ENCODE measurements at places on chromosomes 2 and 18.

- DNase-seq = no peak
Observed at GRCh38 chr2:165373278-165374010, 96.1 kb upstream of the CSRNP3 start.

- no peak for DNase-seq
Observed at GRCh38 chr2:84487298-84487996, 28.4 kb upstream of the SUCLG1 start.

- DNase-seq = no peak
Observed at GRCh38 chr2:39995005-39995737, 216.1 kb upstream of the THUMPD2 start.

GRCh38 chr2:127101756-127102477, 5.0 kb downstream of the BIN1 start:
- DNase-seq = no peak

- no peak for DNase-seq
Observed at GRCh38 chr18:57366528-57367081, 14.2 kb downstream of the ST8SIA3 start.

DNA sequence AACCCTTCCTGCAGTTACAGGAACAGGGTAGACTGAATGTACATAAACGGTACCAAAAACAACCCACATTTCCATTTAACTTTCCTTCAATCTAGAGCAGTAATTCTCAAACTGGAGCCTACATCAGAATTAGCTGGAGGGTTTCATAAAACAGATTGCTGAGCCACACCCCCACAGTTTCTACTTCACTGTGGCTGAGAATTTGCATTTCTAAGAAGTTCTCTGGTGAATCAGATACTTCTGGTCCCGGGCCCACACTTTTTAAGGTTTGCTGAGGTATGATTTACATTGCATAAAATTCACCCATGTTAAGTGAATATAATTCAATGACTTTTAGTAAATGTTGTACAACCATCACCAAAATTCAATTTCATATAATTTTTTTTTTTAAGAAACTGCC, 113.7 kb downstream of the SRBD1 start:
- no peak for DNase-seq

DNA sequence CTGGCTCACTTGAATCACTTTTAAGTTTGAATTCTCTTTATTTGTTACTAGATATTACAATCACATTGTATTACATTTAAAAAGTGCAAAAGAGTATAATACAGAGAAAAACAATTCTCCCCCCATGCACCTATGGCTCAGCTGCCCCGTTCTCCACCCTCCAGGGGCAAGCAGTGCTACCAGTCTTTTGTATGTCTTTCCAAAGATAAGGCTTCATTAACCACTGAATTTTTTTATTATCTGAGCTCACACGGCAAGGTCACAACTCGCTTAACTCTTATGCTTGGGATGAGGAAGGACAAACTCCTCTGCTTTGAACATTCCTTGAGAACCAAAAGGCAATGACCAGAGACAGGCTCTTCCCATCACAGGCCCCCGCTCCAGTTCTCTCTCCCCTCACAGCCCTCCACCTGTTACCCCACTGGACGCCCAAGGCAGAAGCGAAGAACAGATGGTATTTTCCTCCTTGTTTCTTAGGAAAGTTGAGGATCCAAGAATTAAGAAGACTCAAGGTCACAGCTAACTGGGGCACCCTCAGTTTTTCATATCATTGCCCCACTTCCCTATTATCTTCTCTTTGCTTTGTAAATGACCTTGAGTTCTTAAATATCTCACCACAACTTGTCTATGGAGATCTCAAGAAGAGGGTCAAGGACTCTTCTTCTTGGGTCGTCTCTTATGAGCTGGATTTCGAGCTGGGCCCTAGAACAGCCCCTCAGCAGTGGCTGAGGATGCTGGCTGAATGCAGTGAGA, 30.1 kb downstream of the SH2D6 start:
- DNase-seq = no peak

GRCh38 chr18:59469463-59470180, 110.6 kb upstream of the LMAN1 start:
- DNase-seq = no peak

DNA sequence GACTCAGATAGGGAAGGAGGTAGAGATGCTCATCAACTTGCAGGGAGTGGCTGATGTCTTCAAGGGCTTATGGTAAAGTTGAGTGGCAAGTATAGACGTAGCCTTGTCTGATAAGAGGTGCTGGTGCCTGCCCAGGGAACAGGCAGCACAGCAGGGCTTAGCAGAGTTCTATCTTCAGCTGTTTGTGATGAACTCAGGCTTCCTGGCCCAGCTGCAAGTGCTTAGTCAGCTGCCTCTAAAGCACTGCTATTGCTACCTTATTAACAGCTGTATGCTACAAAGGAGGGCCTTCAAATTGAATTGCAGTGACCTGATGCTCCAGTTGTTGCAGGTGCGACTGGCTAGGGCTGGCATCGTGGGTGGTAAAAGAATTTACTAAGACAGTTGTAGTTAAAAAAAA, 82.1 kb downstream of the TSN start:
- no peak for DNase-seq

Measured in CD4-positive, alpha-beta T cell treated with Interleukin-1 beta for 1 hour (primary cell).